Kidney capillary endothelial cell (primary cell): ENCODE measurements at places on chromosomes 11 and 22.
A peak's percentile ranks its signal among the peaks of the same experiment; 100 is the strongest.

DNA sequence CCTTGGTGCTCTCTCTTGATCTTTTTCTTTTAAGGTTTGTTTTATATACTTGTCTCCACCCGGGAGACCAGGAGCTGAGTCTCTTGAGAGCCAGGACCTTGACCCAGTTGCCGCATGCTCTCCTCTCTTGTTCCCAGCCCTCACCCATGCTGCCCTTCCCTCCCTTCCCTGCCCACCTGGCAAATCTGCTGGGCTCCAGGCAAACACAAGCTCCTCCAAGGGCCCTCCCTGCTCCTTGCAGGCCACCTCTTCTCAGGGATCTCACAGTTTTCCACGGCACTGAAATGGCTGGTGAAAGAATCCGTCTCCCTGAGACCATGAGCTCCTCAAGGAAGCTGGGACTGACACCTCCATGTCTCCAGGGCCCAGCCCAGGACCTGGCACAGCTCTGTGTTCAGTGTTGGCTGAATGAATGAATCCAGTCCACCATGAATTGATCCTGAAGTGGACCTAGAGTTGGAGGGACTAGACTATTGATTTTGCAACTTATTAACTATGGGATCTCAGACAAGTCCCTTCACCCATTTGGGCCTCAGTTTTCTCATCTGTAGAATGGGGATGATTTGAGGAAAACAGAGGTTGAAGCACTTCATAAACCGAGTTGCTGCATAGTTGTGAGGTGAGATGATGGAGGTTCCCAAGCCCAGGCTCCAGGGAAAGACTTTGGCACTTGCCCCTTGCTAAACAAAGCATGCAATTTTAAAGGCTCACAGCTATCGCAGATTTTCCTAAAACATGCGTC lies 25.1 kb upstream of the FBLN1 start:
- DNase-seq, result no peak

- DNase-seq, result no peak
Observed at GRCh38 chr11:877565-877964, 33.0 kb downstream of the CHID1 start.

- DNase-seq, result no peak
Observed at GRCh38 chr11:70530010-70530409, 131.7 kb downstream of the CTTN start.

DNA sequence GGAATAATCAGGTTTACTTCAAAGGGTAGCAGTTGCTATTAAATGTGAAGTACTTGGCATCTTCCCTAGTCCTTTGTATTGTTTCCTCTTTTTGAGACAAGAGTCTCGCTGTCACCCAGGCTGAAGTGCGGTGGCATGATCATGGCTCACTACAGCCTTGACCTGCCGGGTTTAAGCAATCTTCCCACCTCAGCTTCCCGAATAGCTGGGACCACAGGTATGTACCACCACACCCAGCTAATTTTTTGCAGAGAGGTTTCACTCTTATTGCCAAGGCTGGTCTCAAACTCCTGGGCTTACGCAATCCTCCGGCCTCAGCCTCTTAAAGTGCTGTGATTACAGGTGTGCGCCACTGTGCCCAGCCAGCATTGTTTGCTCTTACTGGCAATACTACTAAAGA lies 36.2 kb upstream of the RAPSN start:
- DNase-seq, result no peak

DNA sequence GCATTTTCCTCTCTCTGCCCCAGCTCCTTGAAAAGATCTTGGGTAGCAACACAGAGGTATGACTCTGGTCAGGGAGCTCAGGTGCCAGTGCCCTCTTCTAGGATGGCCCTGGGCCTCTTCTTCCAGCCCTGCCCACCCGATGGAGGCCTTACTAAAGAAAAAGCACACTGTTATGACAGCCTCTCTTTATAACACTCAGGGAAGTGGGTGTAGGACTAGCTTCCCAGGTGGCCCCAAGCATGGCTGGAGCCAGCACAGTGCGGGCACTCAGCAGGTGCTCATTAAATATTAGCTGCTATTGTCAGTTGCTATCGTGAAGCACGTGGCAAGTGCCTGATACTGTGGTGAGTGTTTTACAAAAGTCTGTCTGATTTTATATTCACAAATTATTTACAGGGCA lies 127.2 kb upstream of the B3GAT1 start:
- DNase-seq, result no peak

DNA sequence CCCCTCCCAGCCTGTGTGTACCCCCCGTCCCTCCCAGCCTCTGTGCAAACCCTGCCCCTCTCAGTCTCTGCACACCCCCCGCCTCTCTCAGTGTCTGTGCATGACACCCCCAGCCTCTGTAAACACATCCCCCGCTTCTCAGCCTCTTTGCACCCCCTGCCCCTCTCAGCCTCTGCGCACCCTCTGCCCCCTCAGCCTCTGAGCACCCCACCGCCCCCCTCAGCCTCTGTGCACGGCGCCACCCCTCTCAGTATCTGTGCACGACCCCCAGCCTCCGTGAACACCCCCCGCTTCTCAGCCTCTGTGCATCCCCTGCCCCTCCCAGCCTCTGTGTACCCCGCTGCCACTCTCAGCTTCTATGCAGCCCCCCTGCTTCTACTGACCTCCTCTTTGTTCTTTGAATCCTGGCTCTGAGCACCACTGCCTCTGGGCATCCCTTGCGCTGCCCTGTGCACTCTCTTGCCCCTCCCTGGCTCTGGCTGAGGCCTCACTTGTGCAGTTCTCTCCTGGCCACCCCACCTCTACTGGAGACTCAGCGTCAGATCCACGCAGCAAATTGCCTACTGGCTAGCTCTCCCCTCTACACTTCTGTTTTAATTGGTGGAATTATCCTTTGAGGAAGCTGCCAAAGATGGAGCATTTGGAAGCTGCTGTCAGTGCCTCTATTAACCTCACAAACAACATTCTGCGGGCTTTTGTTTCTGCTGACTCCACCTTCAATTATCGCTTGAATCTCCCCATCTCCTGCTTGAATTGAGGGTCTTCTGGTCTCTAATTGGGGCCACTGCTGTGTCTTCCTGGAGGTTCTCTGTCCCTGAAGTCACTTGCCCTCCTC lies 838.6 kb downstream of the TBC1D22A start:
- no peak for DNase-seq

GRCh38 chr22:48404801-48405447 lies 1422.7 kb downstream of the BRD1 start:
- no peak for DNase-seq

- DNase-seq, result no peak
Observed at GRCh38 chr22:37806409-37807333, 1.1 kb upstream of the GCAT start.

DNA sequence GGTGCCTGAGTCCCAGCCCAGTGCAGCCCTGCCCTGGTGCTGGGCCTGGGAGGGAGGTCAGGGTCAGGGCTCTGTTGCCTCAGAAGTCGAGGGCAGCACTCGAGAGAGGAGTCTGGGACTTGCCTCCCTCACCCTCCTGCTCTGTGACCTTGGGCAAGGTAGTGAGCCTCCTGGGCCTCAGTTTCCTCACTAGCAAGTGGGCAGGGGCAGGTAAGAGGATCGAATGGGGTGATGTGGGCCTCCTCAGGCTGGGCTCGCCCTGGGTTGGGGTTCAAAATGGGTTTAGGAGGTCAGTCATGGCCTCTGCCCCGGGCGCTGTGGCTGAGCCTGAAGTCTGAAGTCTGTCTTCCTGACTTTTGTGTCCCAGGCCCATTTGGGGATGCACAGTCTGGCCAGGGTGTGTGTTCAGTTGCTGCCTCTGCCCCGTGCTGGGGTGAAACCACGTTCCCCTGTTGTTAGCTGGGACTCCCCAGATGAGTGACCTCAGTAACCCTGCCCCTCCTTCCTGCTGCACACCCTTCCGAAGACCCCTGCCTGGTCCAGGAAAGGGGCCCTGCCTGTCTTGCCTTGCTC lies 40.9 kb upstream of the CELSR1 start:
- no peak for DNase-seq

DNA sequence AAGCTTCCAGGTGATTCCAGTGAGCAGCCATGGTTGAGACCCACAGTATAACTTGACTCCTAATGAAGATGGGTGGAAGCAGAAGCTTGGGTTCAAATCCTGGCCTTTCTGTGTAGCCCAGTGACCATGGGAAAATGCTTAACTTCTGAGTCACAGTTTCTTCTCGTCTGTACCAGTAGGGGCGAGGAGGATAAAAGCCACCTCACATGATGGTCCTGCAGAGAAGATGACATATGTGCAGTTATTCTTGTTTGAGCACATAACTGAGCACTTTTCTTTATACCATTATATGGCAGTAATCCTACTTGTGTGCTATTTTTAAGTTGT lies 4.9 kb downstream of the TMEM109 start:
- peak; percentile 40 for DNase-seq

DNA sequence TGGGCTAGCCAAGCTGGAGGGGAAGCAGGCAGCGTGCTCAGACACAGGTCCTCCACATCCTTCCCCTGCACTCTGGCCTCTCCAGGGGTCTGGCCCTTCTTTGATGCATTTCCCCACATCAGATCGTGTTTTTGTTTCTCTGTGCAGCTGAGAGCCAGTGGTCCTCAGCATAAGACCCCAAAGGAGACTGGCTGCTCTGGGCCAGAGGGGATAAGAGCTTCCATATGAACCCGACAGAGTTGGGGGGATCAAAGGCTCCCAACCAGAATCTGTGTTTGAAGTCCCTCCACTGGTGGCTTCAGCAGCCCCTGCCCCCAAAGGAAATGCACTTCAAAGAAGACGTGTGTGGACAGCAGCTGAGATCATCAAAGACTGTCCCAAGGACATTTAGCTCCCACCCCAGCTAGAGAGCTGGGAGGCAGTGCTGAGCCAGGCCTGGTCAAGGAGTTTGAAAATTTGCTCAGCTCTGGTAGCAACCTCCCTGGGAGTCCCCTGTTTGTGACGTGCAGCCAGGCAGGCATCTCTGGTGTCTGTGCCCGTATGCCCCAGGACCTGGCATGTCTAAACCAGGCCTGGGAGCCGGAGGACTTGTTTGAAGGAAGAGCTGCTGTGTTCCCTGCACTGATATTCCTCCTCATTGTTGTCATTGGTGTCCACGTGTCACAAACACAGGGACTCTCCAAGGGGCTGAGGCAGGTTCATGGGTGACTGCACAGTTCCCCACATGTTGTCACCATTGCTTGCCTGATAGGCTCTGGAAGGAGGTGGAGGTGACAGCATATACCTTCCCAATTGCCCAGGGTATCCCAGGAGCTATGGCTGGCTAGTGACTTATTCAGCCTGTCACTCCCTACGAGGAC lies 99.0 kb downstream of the AMOTL1 start:
- DNase-seq, result no peak

DNA sequence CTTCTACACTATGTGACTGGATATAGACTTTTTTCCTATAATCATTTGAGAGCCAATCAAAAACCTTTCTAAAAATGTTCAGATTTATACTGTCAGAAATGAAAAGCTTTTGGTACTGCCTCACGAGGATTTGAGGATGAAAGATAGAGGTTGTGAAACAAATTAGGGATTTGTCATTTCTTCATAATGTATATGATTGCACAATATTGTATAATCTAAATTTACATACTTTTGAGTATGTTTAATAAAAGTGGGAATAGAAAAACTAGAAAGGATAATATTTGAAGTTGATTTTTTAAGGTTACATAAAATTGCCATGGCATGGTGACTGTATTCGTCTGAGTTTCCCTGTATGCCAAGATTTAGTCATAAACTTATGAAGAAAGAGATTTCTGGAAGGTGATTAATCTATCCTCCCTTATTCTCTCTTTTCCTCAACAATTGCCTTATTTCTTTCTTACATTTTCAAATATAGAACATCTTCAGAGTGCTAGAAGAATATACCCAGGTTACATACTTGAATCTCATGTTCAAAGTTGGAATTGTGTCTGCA lies 56.2 kb downstream of the CASP12 start:
- no peak for DNase-seq

DNA sequence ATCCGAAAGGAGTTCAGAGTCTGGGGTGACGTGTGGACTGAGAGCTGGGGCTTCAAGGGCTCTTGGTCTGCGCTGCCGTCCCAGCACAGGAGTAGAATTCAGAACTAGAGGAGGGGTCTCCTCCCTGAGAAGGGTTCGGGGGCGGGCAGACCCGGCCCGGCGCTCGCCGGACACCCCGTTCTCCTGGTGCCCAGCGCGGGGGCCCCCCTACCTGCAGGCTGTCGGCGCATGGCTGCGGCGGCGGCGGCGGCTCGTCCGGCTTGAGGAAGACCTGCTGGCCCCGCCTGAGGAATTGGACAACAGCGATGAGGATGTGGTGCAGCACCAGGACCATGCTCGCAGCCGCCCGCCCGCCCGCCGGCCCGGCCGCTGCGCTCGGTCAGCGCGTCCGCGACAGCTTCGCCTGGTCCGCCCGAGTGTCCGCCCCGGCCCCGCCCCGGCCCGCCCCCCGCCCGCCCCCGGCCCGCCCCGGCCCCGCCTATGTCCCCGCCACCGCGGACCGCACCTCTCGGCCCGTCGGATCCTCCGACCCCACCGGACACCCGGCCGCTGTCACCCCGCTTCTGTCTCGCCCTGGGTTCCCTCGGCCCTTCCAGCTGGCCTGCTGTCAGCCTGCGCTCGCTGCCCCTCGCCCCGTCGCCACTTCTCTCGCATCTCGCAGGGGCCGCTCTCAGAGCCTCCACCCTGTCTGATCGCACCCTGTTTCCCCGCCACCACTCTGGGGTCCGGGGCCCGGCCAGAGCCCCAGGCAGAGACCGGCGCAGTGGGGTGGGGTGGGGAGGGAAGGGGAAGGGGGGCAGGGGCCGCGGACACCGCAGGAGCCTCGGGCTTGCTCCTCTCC lies 32.0 kb downstream of the PDE2A start:
- peak; percentile 36 for DNase-seq

DNA sequence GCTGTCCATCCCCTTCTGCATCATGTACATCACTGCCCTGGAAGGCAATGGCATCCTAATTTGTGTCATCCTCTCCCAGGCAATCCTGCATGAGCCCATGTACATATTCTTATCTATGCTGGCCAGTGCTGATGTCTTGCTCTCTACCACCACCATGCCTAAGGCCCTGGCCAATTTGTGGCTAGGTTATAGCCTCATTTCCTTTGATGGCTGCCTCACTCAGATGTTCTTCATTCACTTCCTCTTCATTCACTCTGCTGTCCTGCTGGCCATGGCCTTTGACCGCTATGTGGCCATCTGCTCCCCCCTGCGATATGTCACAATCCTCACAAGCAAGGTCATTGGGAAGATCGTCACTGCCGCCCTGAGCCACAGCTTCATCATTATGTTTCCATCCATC lies 337 bp downstream of the OR52B6 start:
- DNase-seq, result no peak

GRCh38 chr11:33211153-33211552 lies 46.0 kb upstream of the HIPK3 start:
- DNase-seq, result no peak

DNA sequence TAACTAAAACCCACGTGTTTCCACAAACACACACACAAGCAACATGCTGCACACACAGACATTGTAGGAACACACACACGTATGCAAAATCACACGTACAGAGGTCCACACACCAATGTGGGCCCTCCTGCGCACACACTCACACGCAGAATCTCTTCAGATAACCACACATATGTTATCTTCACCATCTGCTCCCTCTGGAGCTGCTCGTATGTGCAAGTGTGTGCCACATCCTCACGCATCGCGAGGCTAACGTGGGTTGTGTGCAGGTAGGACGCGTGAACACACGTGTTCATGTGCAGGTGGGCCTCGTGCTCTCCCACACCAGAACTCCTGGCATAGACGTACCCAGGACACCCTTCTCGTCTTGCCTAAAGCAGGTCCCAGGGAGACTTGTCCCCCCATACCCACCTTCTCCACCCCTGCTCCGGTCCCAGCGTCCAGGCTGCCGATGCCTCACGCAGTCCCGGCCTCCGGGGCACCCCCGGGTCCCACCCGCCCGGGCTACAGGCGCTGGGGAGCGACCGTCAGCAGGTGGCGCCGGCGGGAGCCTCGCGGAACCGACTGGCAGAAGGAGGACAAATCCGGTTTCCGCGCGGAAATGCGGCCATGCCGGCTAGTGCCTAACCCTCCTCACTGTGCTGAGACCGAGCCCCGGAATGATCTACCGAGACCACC lies 10.3 kb upstream of the IGSF9B start:
- no peak for DNase-seq

- DNase-seq, result no peak
Observed at GRCh38 chr22:24440718-24441405, 13.5 kb downstream of the ADORA2A start.
